T-helper 17 cell (primary cell): ENCODE measurements at places on chromosomes 1 and 21. TPM values are rescaled to one million over a fixed set of nuclear protein-coding genes. Genes with fewer than 3 reads are reported as not detected.

- H3K27ac ChIP-seq, result peak overlapping the region; percentile 68
- no peak overlapping the region for H3K4me3 ChIP-seq
- H3K27me3 ChIP-seq, result no peaks in the 10 kb centered on the region
- H3K36me3 ChIP-seq, result peaks cover 10% of the 10 kb centered on the region
- H3K4me1 ChIP-seq, result peaks cover 8% of the 10 kb centered on the region
- no peak for DNase-seq
These were observed 60.1 kb downstream of the SDCCAG8 start for GRCh38 chr1:243315893-243316292.

DNA sequence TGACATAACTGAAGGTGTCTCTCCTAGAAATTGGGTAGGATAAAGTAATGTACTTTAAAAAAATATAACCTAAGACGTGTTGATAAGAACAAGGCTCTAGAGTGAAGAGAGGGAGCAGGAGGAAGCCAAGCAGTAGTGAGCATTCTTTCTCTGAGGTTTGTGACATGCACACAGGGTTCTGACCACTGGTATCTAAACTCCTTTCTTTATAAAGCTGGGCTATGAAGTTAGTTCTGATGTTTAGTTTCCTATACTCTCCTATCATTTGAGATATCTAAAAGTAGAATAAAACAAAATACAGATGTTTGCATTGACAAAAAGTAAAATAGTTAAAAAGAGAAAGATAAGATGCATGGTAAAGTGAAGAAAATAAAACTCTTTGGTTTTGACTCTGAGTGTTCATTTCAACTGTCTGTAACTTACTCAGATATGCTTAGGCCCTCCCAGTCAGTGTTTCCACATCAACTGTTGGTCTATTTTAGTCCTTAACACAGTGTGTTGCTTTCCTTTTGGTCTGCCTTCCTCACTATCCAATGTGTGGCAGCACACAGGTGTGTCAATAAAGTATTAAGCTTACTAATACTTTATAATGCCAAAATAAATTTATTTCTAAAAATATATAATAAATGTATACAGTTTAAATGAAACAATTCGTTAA lies 543.5 kb downstream of the PTPRC start:
- H3K4me3 ChIP-seq, result no peak overlapping the region
- no peaks in the 10 kb centered on the region for H3K36me3 ChIP-seq
- no peaks in the 10 kb centered on the region for H3K4me1 ChIP-seq
- no peak overlapping the region for H3K27ac ChIP-seq
- H3K27me3 ChIP-seq, result no peaks in the 10 kb centered on the region

DNA sequence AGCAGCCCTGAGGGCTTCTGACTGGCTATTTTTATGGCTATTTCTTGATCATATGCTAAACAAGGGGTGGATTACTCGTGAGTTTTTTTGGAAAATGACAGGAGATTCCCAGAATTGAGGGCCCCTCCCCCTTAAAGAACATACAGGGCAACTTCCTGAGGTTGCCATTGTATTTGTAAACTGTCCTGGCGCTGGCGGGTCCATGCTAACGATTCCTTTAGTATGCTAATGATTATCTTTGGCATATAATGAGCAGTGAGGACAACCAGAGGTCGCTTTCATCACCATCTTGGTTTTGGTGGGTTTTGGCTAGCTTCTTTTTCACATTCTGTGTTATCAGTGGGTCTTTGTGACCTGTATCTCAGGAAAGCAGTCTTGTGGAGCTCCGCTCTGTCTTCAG lies 24.1 kb downstream of the FMN2 start:
- no peaks in the 10 kb centered on the region for H3K36me3 ChIP-seq
- H3K27ac ChIP-seq, result no peak overlapping the region
- H3K4me1 ChIP-seq, result no peaks in the 10 kb centered on the region
- no peaks in the 10 kb centered on the region for H3K27me3 ChIP-seq
- H3K4me3 ChIP-seq, result no peak overlapping the region

DNA sequence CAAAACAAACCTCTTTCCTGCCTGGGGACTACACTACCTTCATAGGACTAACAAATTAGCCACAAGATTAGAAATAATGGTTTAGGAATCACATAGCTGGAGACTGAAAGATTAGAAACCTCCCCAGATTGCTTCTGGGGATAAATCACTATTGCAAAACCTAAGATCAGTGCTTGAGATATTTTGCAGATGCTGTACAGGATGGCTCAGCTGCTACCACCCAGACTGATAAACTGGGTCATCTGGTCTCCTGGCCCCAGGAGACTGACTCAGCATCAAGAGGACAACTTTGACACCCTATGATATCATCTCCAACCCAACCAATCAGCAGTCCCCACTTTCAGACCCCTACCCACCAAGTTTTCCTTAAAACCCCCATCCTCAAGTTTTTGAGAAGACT lies 137.0 kb downstream of the LRRC53 start:
- no peaks in the 10 kb centered on the region for H3K27me3 ChIP-seq
- no peak overlapping the region for H3K27ac ChIP-seq
- H3K4me3 ChIP-seq, result no peak overlapping the region

DNA sequence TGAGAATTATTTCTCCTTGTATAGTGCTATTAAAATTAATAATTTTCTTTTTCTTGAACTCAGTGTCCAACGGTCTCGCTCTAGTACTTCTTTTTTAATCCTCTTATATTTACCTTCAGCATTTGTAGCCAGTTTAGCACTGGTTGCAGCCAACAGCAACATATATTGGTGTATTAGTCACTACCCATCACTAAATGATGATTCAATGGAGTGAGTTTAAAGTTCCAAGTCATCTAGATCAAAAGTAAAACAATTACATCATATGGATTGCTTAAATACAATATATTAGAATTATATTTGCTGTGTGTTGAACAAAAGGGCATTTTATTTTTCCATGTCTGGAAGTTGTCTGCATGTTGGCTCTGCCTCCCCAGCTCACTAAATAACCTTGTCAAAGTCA lies 591.8 kb downstream of the ADGRL2 start:
- H3K4me1 ChIP-seq, result no peaks in the 10 kb centered on the region
- no peaks in the 10 kb centered on the region for H3K36me3 ChIP-seq
- no peak overlapping the region for H3K4me3 ChIP-seq
- H3K27ac ChIP-seq, result no peak overlapping the region
- no peak for DNase-seq
- H3K27me3 ChIP-seq, result no peaks in the 10 kb centered on the region

GRCh38 chr1:36342426-36343185 lies 19.2 kb upstream of the EVA1B start:
- peaks cover 26% of the 10 kb centered on the region for H3K4me1 ChIP-seq
- peak; percentile 42 for DNase-seq
- H3K4me3 ChIP-seq, result no peak overlapping the region
- peak overlapping the region; percentile 19 for H3K27ac ChIP-seq
- H3K36me3 ChIP-seq, result peaks cover 7% of the 10 kb centered on the region

GRCh38 chr1:204224655-204225054 lies 10.9 kb upstream of the GOLT1A start:
- H3K36me3 ChIP-seq, result peaks cover 2% of the 10 kb centered on the region
- no peak overlapping the region for H3K27ac ChIP-seq
- DNase-seq, result no peak
- H3K27me3 ChIP-seq, result peaks cover 18% of the 10 kb centered on the region

DNA sequence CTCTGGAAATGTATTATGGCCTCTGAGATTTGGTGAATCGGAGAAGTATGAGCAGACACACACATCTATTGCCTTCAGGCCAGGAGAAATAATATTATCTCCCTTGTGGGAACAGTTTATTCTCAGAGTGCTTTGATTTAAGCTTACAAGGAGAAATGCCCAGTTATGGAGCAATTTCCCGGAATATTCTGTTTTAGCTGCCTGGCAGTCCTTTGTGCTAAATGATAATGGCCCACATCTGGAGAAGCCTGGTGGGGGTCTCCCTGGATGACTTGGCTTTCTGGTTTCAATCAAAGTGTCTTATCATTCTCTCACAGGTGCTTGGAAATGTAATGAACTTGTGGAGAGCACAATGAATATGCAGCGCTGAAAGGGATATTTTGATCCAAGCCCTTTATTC lies 389.6 kb upstream of the USP24 start:
- no peaks in the 10 kb centered on the region for H3K36me3 ChIP-seq
- peaks cover 32% of the 10 kb centered on the region for H3K27me3 ChIP-seq
- no peak overlapping the region for H3K4me3 ChIP-seq
- no peaks in the 10 kb centered on the region for H3K4me1 ChIP-seq
- DNase-seq, result no peak
- H3K27ac ChIP-seq, result no peak overlapping the region

GRCh38 chr1:172601046-172601630 lies 57.8 kb upstream of the FASLG start:
- peak overlapping the region; percentile 79 for H3K27ac ChIP-seq
- no peak overlapping the region for H3K4me3 ChIP-seq
- H3K36me3 ChIP-seq, result peaks cover 9% of the 10 kb centered on the region
- no peaks in the 10 kb centered on the region for H3K27me3 ChIP-seq
- H3K4me1 ChIP-seq, result peaks cover 8% of the 10 kb centered on the region

GRCh38 chr1:239954836-239955235 lies 136.8 kb upstream of the FMN2 start:
- DNase-seq, result no peak
- H3K27ac ChIP-seq, result no peak overlapping the region
- peaks cover 43% of the 10 kb centered on the region for H3K27me3 ChIP-seq
- peaks cover 2% of the 10 kb centered on the region for H3K36me3 ChIP-seq

DNA sequence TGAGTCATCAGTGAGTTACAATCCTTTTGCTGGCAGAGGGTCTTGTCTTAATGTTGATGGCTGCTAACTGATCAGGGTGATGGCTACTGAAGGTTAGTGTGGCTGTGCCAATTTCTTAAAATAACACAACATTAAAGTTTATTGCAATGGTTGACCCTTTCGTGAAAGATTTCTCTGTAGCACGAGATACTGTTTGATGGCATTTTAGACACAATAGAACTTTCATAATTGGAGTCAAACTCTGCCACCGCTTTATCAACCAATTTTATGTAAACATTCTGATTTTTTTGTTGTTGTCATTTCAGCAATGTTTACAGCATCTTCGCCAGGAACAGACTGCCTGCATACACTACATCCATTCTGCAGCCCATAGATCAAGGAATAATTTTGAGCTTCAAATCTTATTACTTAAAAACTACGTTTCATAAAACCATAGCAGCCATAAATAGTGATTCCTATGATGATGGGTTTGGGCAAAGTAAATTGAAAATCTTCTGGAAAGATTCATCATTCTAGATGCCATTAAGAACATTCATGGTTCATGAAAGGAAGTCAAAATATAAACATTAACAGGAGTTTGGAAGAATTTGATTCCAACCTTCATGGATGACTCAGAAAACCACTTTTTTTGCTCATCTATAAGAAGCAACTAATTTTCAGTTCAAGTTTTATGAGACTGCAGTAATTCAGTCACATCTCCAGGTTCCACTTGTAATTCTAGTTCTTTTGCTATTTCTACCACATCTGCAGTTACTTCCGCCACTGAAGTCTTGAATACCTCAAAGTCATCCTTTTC lies 85.9 kb downstream of the TYW3 start:
- DNase-seq, result no peak
- H3K36me3 ChIP-seq, result no peaks in the 10 kb centered on the region
- no peak overlapping the region for H3K4me3 ChIP-seq
- H3K27ac ChIP-seq, result no peak overlapping the region
- no peaks in the 10 kb centered on the region for H3K4me1 ChIP-seq
- peaks cover 5% of the 10 kb centered on the region for H3K27me3 ChIP-seq

- no peaks in the 10 kb centered on the region for H3K36me3 ChIP-seq
- no peaks in the 10 kb centered on the region for H3K27me3 ChIP-seq
- peak overlapping the region; percentile 65 for H3K27ac ChIP-seq
- DNase-seq, result peak; percentile 25
These were observed 4.3 kb downstream of the RUSC1 start for GRCh38 chr1:155324717-155325602.

- H3K27ac ChIP-seq, result no peak overlapping the region
- peaks cover 12% of the 10 kb centered on the region for H3K36me3 ChIP-seq
- no peak for DNase-seq
- H3K27me3 ChIP-seq, result no peaks in the 10 kb centered on the region
- no peak overlapping the region for H3K4me3 ChIP-seq
These were observed 13.7 kb upstream of the ARTN start for GRCh38 chr1:43919906-43920305.

DNA sequence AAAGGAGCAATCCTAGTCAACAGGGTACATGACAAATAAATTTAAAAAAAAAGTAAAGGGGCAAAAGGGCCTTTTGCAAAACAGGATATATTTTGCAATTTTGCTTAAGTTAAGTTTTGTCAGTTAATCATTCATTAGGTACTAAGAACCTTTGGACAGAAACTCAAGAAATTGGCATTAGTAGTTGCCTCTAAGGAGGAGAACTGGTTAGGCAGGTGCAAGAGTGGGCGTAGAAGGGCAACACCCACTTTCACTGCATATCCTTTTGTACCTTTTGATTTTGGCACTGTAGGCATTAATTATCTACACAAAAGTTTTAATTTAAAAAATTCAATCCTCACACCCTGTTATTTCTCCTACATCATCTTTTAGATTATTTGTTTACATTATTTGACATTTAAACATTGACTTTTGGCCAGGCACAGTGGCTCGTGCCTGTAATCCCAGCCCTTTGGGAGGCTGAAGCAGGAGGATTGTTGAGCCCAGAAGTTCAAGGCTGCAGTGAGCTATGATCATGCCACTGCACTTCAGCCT lies 4.3 kb downstream of the DDAH1 start:
- H3K27me3 ChIP-seq, result peaks cover 70% of the 10 kb centered on the region
- no peak overlapping the region for H3K27ac ChIP-seq
- DNase-seq, result no peak
- peaks cover 2% of the 10 kb centered on the region for H3K36me3 ChIP-seq
- H3K4me3 ChIP-seq, result no peak overlapping the region

GRCh38 chr1:68111519-68112436 lies 61.4 kb upstream of the DIRAS3 start:
- no peak for DNase-seq
- H3K4me1 ChIP-seq, result peaks cover under 1% of the 10 kb centered on the region
- H3K4me3 ChIP-seq, result no peak overlapping the region
- H3K36me3 ChIP-seq, result no peaks in the 10 kb centered on the region
- peaks cover 41% of the 10 kb centered on the region for H3K27me3 ChIP-seq

DNA sequence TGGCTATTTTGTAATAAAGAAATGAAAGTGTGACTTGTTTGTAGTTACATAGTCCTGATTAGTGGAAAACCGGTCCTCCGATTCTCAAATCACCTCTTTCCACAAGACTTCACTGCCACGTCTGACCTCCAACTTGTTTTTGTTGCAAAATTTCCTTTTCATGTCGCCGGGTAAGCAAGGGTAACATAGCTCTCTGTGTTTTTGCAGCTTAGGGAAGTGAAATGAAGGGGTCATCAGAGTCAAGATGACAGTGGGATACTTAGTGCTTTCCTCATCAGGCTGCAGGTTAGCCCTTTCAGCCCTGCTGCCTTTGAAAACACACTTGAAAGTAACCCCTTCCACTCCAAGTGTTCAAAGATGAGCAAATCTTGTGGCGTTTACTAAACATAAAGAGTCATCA lies 217.9 kb downstream of the USP25 start:
- H3K4me3 ChIP-seq, result no peak overlapping the region
- DNase-seq, result no peak
- H3K27me3 ChIP-seq, result no peaks in the 10 kb centered on the region
- no peaks in the 10 kb centered on the region for H3K36me3 ChIP-seq
- H3K27ac ChIP-seq, result no peak overlapping the region

The SERTAD4 gene
- not detected for total RNA-seq

The LELP1 gene
- total RNA-seq, result not detected

The IVL gene
- total RNA-seq, result not detected

The OR2AJ1 gene
- not detected for total RNA-seq

The C1orf87 gene
- total RNA-seq, result not detected

The A3GALT2 gene
- 0.37 TPM for total RNA-seq

The MXRA8 gene
- 1.0 TPM for total RNA-seq

The EFNA3 gene
- total RNA-seq, result 0.29 TPM
